B cell (primary cell): ENCODE measurements at places on chromosomes 1 and 21.
A peak's percentile ranks its signal among the peaks of the same experiment; 100 is the strongest.

GRCh38 chr1:83762039-83762365 is 236.9 kb downstream of the TTLL7 start:
- no peaks in the 10 kb centered on the region for H3K27me3 ChIP-seq
- no peak for DNase-seq
- no peak overlapping the region for H3K4me3 ChIP-seq
- no peaks in the 10 kb centered on the region for H3K36me3 ChIP-seq
- H3K27ac ChIP-seq = no peak overlapping the region

DNA sequence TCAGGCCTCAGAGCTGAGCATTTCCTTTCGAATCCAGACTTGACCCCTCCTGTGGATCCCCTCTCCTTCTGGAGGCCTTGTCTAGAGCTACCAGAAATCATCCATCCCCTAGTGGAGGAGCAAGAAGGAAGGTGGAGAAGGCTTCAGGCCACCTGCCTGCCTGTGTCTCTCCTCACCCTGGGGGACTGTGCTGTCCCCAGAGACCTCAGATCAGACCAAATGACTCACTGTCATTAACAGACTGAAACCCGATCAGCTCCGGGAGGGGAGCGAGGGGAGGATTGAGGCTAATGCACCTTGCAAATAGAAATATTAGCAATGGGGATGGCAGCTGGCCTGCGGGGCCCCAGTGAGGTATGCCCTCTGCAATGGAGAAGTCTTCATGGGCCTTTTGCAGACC is 2.1 kb downstream of the MYBPH start:
- H3K36me3 ChIP-seq = no peaks in the 10 kb centered on the region
- no peak for DNase-seq
- no peak overlapping the region for H3K4me3 ChIP-seq
- peaks cover 8% of the 10 kb centered on the region for H3K4me1 ChIP-seq

DNA sequence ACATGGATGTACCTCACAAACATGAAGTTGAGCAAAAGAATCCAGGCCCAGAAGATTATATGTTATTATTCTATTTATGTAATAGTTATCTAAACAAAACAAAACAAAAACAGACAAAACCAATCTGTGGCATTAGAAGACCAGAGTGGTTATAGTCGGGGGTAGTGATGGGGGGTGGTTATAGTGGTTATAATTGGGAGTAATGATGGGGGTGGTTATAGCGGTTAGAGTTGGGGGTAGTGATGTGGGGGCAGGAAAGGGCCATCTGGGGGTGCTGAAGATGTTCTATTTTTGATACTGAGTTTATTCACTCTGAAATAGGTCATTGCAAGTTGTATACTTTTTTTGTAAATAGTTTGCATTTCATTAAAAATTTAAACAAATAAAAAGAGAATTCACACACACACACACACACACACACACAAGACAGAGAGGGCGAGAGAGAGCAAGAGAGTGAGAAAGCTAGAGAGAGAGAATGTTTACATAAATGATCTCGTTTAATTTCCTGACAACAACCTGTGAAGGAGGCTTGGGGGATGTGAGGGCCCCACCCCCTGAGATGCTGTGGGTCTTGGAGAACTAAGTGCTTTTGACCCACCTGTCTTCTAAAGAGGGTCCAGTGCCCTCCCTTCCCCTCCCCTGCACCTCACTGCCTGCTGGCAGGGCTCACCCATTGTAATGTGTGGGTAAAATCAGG is 37.4 kb downstream of the RHOU start:
- H3K27ac ChIP-seq = no peak overlapping the region
- H3K27me3 ChIP-seq = peaks cover 3% of the 10 kb centered on the region
- H3K4me3 ChIP-seq = no peak overlapping the region
- H3K36me3 ChIP-seq = no peaks in the 10 kb centered on the region
- DNase-seq = no peak

- H3K27me3 ChIP-seq = no peaks in the 10 kb centered on the region
- H3K4me3 ChIP-seq = no peak overlapping the region
- peak; percentile 18 for DNase-seq
- H3K27ac ChIP-seq = no peak overlapping the region
- no peaks in the 10 kb centered on the region for H3K36me3 ChIP-seq
Measured at GRCh38 chr1:248752161-248753028, 3.2 kb downstream of the LYPD8 start.

GRCh38 chr1:2388004-2388913 is 3.1 kb downstream of the MORN1 start:
- H3K36me3 ChIP-seq = peaks cover 6% of the 10 kb centered on the region
- H3K27me3 ChIP-seq = no peaks in the 10 kb centered on the region
- DNase-seq = peak; percentile 56
- H3K27ac ChIP-seq = peak overlapping the region; percentile 54
- peaks cover 18% of the 10 kb centered on the region for H3K4me1 ChIP-seq
